Heart left ventricle (tissue), 16 donors: ENCODE measurements at places on chromosomes 3 and 15. TPM values are rescaled to one million over a fixed set of nuclear protein-coding genes. Genes with fewer than 3 reads are reported as not detected.

DNA sequence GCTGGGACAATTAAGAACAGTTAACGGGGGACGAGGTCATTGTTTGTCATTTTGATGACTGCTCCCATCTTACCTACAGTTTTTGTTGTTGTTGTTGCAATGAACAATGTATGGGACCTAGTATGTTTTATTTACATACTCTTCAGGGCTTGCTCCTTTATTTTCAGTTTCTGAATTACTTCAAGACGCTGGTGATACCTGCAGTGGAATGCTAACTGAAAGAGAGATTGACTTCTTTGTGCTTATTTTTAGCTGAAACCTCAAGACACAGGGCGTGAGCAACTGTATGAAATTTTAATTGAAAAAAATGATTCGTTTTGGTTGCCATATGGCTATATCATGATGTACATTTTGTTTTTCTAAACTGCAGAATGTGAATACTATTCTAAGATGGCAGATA, 297.9 kb downstream of the EDEM1 start:
- no peak for DNase-seq

DNA sequence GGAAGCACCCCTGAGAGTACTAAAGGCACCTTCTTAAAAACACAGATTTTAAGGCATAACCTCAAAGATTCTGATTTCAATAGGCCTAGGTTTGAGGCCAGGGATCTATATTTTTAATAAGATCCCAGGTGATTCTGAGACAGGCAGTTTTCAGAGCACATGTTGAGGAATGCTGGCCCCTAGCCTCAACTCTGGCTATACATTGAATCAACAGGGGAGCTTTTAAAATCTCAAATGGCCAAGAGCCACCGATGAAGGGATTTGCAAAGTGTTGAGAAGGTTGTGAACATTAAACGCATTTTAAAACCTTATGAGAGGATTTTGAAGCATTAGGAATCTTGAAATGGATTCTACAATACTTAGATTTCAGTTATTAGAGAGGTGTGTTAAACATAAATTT, 268.8 kb upstream of the ARHGEF26 start:
- DNase-seq = no peak

DNA sequence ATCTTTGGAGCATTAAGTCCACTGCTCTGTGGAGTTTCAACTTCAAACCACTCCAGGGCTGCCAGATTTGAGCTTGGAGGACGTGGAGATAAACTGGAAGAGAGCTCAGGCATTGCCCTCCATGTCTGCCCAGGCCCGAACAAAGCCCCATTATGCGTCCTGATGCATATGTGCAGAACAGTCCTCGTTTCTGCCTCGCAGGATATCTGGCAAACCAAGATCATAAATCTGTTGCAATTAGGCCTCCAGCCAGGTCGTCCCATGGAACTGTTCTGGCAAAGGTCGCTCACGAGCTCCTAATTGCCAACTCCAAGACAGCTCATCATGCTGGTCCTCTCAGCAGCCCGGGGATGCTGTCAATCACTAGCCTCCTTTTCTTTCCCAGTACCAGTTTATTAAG, 91.2 kb downstream of the SEMA5B start:
- DNase-seq = no peak

DNA sequence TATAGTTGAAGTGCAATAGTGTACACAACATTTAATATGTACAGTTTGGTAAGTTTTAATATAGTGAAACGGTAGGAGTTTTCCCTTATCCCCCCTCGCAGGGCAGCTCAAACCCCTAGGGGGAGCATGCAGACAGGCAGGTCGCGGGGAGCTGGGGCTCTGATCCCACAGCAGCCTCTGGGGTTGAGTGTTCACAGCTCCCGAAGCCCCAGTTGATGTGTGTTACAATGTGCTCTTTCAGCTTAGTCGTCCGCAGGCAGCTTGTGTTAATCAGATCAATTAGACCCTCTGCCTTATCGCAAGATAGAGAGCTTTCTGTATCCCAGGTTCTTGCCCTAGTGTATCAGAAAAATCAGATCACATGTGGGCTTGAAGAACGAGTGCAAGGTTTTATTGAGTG, 143.1 kb upstream of the CHRNA7 start:
- DNase-seq = no peak

- no peak for DNase-seq
Measured at GRCh38 chr15:96207377-96208006, 123.0 kb upstream of the NR2F2 start.

- DNase-seq = no peak
Measured at GRCh38 chr3:144868506-144868905, 896.9 kb downstream of the DIPK2A start.

DNA sequence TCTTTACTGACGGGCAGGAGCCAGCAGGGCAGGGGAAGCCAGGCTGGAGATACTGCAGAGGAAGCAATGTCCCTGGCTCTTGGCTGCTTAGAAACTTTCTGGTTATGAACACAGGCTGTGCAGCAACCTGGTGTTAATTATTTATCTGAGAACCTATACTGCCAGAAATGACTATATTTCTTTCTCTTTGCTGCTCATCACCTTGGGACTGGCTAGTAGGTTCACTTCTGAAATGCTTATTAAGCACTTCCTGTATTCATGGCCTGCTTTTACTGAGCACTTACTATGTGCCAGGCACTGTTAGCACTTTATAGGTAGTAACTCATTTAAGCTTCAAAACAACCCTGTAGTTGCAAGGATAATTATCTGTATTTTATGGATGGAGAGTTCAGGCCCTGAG, 57.6 kb downstream of the RAB11A start:
- no peak for DNase-seq

GRCh38 chr3:72271923-72272322, 487.0 kb upstream of the PROK2 start:
- no peak for DNase-seq

DNA sequence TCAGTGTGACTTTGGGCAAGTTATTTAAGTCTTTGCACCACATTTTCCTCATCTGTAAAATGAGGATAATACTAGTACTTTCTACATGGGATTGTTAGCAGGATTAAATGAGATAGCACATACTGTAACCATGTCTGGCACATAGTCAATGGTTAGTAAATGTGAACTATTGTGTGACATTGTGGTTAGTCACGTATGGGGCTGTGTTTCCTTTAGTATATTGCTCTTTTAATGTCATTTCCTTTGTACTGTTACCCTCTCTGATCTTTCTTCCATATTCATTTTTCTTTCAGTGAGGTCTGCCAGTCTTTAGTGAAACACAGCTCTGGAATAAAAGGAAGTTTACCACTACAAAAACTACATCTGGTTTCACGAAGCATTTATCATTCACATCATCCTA, 21.4 kb downstream of the OPA1 start:
- no peak for DNase-seq

GRCh38 chr15:65344214-65344913, 33.4 kb downstream of the IGDCC3 start:
- no peak for DNase-seq

GRCh38 chr15:89858661-89859458, 34.9 kb downstream of the AP3S2 start:
- DNase-seq = no peak

GRCh38 chr3:98259-98654, 98.3 kb upstream of the CHL1 start:
- DNase-seq = no peak

- no peak for DNase-seq
Measured at GRCh38 chr15:38040615-38041014, 106.2 kb downstream of the TMCO5A start.

DNA sequence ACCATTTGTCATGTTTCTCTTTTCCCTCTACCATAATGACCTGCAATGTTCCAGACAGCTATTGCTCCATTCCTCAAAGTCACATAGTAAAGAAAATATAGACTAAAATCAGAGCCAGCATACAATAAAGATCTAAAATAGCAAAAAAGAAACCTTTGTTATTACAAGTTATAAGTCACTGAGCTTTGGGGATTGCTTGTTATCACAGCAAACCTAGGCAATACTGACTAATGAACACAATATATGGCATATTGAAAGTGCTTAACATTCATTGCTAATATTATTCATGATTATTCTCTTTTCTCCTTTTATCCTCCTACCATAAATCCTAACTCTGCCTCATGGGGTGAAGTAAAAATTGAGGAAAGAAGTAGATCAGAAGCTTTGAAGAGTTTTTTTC, 27.4 kb upstream of the TIPARP start:
- DNase-seq = no peak

- no peak for DNase-seq
Measured at GRCh38 chr15:25689592-25689991, 173.5 kb downstream of the ATP10A start.

The RARRES1 gene
- 12.1 TPM for total RNA-seq

The FRMD5 gene
- total RNA-seq = 70.2 TPM

The CDHR4 gene
- total RNA-seq = not detected

The LTK gene
- total RNA-seq = 0.32 TPM

The STAC gene
- not detected for total RNA-seq

The SCN10A gene
- total RNA-seq = not detected

The ACKR2 gene
- 3.1 TPM for total RNA-seq

The CHRNB4 gene
- 0.21 TPM for total RNA-seq

The COL6A5 gene
- total RNA-seq = not detected

The GPR156 gene
- total RNA-seq = 0.07 TPM
